ENCODE measurements at places on chromosomes 6 and 20.

- DNase-seq = no peak
These were observed 436.6 kb upstream of the OPRM1 start for GRCh38 chr6:153602401-153602800.

GRCh38 chr6:29596381-29596900 lies 11.5 kb downstream of the OR2H2 start:
- no peak for DNase-seq

DNA sequence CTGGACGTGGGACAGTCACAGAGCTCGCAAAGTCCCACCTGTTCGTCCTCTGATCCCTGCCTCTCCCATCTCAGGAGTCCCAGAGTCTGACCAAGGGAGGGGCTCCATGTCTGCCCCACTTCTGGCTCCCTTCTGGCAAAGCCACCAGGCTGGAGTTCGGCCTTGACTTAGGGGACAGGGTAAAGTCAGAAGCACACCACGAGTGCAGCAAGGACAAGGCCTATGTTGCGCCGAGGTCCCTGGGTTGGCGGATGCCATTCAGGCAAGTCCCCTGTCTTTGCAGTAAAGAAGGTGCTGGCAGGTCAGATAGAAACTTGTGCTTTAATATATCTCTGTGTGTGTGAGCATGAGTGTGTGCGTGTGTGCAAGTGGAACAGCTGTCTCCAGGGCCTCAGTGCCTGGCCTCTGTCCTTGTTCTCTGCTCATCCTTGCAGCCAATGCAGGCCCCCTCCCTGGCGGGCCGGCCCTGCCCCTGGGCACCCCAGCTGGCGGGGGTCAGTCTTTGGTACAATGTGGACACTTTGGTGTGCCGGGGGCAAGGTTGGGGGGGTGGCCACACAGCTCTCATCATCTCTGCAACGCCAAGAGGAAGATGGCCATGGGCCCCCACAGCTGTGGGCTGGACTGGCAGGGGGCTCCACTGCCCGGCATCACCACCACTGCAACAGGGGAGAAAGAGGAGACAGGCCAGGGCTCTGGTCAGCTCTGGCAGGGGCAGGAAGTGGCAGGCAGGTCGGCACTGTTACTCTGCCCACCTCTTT lies 60.7 kb downstream of the MDGA1 start:
- no peak for DNase-seq

DNA sequence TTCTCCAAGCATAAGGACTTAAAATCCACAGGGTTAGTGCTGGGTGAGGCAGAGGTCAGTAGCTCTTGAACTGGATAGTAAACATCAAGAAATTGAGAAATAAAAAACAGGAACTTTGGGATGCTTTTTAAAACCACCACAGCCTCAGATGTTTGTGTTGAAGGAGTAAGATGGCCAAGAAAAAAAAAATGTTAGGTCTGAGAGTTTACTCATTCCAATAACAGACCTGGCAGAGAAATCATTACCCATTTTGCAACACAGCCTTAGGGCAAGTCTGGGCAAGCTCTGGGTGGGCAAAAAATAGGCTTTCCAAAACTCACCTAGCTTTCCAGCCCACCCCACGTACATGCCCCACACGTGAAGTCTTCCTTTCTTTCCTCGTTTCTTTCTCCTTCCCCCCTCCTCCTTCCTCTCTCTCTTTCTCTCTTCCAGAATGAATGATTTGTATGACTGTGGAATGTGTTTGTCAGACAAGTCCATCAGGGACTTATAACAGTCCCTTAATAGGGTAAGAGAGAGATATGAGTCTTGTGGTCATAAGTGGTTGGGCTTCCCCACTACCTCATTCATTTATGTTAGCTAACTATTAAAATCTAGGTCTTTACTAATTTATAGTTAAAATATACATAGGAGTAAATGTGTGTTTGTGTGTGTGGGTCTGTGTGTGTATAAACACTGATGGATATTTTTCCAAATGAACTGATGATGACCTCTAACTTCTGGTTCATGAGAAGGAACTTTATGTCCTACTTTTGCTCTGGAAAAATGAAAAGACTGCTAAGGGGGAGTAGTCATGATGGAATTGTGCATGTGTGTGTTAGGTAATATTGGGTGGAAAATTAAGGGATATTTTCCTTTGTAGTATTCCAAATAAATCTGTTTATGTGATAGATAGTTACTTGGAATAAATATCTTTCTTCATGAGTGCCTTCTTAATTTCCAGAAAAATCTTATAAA lies 18.0 kb upstream of the DSE start:
- DNase-seq = no peak

GRCh38 chr6:147892476-147892875 lies 384.0 kb downstream of the SAMD5 start:
- DNase-seq = no peak

Measured in activated CD4-positive, alpha-beta T cell treated with anti-CD3 and anti-CD28 coated beads, Interleukin-2, amount 50 U/mL, for 1 hour (primary cell).